ENCODE measurements at places on chromosomes 1 and 21. TPM values are rescaled to one million over a fixed set of nuclear protein-coding genes. Genes with fewer than 3 reads are reported as not detected.

GRCh38 chr21:30102871-30103270 lies 63.7 kb downstream of the CLDN17 start:
- DNase-seq: no peak

DNA sequence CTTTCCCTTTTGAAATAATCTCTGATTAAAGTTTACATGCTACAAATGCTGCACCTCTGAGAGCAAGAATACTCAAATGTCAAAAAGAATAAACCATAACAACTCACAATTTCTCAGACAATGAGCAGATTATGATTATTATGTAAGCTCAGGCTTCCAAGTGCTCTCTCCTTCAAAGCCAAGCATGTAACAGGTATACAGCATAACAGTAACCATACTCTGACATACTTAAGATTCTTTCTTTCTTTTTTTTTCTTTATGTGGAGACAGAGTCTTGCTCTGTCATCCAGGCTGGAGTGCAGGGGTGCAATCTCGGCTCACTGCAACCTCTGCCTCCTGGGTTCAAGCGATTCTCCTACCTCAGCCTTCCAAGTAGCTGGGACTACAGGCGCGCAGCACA lies 155.4 kb downstream of the EIF4G3 start:
- DNase-seq: no peak

GRCh38 chr1:116485976-116486375 lies 84.8 kb downstream of the CD58 start:
- DNase-seq: no peak

- DNase-seq: peak; percentile 18
Observed at GRCh38 chr1:38735651-38736161, 123.9 kb downstream of the RRAGC start.

DNA sequence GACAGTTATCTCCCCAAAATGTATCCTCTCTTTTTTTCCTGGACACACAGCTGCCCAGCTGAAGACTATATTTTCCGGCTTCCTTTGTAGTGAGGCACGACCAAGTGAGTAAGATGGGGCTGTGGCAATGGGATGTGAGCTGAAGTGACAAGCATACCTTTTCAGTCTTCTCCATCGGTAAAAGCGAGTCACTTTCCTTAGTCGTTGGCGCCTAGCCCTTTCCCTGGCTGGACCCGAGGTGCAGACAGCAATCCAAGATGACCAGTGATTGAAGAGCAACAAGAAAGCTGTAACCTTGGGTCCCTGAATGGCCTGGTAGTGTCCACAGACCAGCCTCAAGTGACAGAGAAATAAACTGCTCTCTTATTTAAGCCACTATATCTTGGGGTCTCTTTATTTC lies 155.2 kb downstream of the NR5A2 start:
- DNase-seq: no peak

DNA sequence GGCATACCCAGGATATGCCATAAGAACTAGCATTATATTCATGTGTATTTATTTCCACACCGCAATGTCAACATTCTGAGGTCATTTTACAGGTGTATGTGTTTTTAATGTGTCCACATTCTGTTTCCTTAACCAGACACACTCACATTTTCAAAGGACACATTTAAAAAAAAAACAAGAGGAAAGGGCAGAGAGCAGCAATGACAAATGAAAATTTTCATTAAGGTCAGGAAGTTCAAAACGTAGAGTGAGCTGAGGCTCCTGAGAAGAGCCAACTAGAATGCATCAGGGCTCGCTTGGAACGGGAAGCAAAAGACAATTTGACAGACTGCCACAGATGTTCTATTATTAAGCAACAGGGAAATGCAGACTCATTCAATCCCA lies 4.8 kb upstream of the GNPAT start:
- DNase-seq: no peak

- DNase-seq: peak; percentile 35
Observed at GRCh38 chr1:172405912-172406311, 14.6 kb upstream of the C1orf105 start.

- no peak for DNase-seq
Observed at GRCh38 chr1:19517017-19517416, 31.7 kb upstream of the CAPZB start.

DNA sequence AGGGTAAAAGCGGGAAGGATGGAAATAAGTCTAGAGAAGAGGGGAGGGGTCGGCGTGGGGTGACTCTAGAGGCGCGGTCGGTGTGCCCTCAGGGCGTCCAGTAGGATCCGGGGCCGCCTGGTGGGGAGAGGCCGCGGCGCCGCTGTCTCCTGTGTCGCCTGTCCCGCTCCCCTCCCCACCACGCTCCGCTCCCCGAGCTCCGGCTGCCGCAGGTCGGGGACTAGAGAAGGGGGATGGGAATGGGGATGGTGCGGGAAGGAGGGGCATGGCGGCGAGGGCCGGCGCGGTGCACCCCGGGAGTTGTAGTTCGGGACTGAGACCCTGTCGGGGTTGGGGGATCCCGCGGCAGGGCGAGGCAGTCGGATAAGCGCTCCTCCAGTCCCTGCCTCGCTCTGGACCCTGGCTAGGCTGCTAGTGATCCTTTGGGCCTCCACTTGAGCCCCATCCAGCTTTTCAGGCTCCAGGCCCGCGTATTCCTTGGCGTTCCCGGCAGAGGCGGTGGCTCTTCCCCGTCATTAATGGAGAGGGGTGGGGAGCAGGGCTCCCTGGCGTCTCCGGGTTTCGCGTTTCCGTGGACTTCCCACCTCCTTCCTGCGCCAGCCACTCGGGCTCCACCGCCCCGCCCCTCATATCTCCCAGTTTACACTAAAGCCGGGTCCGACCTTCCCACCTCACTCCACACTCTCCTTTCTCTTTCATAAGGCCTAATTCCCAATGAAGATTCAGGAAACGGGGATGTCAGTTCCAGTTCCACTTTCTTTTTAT lies at the start of gene ENTREP3:
ENTREP3 (minus strand) TSS at position 241 of the 765 bp plus-strand sequence. CDS start 606 bp downstream, outside the sequence.
- no peak for DNase-seq

DNA sequence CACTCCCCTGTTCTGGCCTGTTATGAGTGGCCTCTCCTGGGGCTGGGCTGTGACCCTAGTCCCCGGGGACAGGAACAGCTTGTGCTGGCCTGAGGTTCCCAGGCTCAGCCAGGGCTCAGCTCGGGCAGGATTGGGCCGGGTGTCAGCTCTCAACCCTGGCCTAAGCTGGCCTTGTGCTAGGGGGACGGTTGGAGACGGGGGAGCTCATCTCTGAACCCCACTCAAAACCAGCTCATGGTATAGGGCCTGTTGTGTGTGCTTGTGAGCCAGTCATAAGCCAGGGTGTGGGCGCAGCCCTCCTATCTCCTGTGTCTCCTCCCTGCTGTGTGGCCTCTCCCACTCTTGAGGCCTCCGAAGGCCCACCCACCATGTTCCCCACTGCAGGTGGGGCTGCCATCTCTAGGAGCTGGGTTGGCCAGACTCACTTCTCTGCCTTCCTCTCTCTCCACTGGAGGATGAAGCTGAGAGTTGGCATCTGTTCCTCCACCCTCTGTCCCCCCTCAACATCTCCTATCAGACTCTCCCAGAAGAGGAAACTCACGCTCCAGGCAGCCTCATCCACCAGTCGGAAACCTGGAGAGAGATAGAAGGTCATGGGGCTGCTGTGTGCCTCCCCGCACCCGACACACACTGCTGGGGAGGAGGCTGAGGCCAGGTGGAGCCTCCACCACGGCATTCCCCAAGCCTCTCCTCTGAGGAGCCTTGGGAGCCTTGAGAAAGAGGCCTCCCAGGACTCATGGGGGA lies 1.4 kb downstream of the PEAR1 start:
- DNase-seq: no peak

DNA sequence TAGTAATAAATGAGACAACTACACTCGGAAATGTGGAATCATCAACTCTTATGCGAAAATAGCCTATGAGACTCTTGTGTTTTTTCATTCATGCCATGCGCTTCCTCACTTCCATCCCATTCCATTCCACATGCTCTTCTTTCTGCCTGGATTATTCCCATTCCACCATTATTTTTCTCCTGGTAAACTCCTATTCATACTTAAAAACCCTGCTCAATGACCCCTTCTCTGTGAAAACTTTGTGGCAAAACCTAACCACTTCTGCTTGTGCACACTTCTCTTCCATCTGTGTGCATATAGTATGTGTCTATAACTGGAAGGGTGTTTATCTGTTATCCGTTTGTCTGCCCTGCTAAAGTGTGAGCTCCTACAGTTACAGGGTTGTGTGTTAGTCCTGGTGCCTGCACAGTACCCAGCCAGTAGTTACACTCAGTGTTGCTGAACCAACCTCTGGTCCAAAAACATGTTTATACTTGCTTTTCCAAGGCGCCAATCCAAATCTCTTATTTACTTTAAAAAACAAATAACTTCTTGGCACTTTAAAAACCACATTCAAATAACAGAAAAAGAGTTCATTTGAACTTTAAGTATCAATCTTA lies 10.7 kb downstream of the EPHX1 start:
- no peak for DNase-seq

DNA sequence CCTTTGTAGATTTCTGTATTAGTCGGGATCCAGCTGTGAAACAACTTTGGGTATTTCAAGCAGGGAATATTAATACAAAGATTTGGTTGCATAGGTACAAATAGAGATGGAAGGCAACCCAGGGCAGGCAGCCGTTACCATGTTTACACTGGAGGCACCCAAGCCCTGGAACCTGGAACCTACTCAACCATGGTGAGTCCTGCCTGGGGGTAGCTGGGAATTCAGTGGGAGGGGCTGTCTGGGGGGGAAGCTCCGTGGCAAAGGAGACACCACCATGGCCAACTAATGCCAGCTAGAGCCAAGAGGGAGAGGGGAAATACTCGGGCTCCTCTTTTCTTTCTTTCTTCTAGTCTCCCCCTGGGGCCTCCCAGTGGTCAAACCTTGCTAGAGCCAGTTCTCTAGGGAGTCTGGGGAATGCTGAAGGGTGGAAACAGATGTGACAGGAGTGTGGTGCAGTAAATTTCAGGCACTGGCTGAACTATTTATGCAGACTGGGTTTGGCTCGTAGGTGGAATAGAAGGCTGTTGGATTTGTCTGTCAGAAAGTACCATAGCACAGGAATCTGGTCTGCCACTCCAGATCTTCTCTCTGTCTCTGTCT lies 91.9 kb upstream of the CACNA1E start:
- DNase-seq: no peak

DNA sequence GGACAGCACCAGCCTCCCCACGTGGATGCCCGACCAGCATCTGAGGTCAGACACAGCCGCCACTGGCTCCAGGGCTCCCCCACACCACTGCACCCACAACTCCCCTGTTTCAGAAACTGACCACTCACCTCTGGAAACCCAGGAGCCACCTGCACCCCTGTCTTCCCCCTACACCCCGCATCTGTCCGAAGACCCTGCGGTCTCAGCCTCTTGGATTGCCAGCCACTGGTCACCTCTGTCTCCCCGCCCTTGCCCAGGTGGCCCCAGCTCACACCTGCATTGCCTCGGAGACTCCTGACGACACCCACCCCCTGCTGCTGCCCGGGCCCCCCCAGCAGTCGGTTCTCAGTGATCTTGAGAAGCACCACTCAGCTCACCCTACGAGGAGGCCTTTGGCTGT lies 21.3 kb upstream of the NPHP4 start:
- no peak for DNase-seq

GRCh38 chr1:172544481-172545104 lies 11.6 kb downstream of the SUCO start:
- DNase-seq: no peak

DNA sequence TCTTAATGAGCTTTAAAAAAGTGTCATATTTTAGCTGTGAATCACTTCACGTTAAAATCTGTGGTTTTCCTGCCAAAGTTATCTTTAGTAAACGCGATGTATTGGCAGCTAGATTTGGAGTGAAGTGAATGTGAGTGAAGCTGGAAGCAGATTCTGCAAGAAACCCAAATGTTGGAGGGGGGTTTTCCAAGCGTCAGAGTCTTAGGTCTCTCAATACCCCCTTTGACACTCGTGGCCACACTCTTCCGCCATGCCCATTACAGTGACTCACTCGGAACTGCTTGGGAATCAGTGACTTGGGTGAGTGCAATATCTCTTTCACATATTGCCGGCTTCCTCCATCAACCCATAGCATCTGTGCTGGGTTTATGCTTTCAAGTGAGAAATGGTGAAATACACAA lies 17.5 kb downstream of the B3GALT5 start:
- DNase-seq: no peak

- no peak for DNase-seq
Observed at GRCh38 chr1:42977653-42978052, 19.0 kb upstream of the SLC2A1 start.

DNA sequence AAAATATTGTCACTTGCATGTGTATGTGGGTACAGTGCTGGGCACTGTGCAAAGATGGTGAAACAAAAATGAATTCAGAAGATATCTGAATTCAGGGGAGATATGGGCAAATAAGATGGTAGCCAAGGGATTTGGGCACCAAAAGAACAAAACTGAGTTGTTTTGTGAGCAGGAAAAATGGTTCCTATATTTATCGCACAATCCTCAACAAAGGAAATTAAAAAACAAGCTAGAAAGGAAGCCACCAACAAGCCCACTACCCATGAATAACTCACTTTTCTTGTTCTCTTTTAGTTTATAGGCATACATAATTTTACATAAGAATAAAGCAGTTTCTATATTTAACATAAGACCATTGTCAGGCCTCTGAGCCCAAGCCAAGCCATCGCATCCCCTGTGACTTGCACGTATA lies 40.7 kb upstream of the VASH2 start:
- no peak for DNase-seq

DNA sequence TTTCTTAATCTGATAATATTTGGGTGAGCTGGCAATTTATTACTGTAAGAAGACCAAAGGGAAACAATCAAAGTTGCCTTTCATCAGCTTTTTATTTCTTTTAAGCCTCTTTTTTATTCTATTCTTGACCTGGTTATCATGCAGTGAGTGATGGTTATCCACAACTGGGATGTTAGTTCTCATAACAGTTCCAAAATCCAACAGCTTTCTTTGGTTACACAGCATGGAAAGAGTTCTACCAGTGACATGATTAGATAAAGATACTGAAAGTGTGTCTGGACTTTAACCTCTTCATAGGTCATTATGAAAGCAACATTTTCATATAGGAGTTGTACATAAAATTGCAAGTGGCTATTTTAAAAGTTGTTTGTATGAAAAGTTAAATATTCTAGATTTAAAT lies 163.0 kb downstream of the SYT2 start:
- no peak for DNase-seq

The ADAM30 gene
- total RNA-seq: not detected

The TTLL7 gene
- 6.3 TPM for total RNA-seq

The TMPRSS15 gene
- total RNA-seq: not detected

The BARHL2 gene
- total RNA-seq: not detected

The SPRR2G gene
- total RNA-seq: 3.1 TPM

The MXRA8 gene
- total RNA-seq: 0.32 TPM

The HPCA gene
- total RNA-seq: not detected

The PTGER3 gene
- total RNA-seq: not detected

The RNU1-4 gene
- 4,441 TPM for total RNA-seq

The KRTAP7-1 gene
- not detected for total RNA-seq

The SLC45A1 gene
- 0.42 TPM for total RNA-seq

All from foreskin keratinocyte (primary cell).